Osteocyte (in vitro differentiated cells): ENCODE measurements at places on chromosomes 13 and 19. TPM values are rescaled to one million over a fixed set of nuclear protein-coding genes. Genes with fewer than 3 reads are reported as not detected.

Gene ATP4A
- not detected in 2 replicates for total RNA-seq

DNA sequence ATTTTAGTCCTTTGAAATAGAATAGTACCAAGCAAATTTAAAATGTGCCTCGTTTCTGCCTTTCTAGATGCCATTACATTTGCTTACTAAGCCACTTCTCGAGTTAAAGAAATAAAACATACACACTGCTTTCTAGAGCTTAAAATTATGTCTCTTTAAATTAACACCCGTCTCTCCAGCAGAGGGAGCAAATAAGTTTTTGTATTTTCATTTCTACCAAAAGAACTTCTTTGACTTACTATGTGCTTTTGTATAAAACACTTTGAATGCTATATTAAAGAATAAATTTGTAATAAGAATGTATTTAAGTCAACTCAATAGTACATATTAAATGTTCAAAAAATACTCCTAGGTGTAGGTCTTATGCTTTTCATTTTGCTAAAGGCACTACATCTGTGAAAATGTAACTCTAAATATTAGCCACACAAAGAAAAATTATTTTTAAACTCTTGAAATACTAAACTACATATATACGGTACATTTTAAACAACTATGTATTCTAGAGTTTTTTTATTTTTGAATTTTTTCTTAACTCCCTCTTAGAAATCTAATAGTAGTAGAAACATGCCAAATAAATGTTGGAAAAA is 269.3 kb upstream of the MIR17HG start:
- no peak for DNase-seq

Gene SYMPK
- total RNA-seq = 67.2 and 72.1 TPM in 2 replicates

Gene PSG11
- not detected in 2 replicates for total RNA-seq

DNA sequence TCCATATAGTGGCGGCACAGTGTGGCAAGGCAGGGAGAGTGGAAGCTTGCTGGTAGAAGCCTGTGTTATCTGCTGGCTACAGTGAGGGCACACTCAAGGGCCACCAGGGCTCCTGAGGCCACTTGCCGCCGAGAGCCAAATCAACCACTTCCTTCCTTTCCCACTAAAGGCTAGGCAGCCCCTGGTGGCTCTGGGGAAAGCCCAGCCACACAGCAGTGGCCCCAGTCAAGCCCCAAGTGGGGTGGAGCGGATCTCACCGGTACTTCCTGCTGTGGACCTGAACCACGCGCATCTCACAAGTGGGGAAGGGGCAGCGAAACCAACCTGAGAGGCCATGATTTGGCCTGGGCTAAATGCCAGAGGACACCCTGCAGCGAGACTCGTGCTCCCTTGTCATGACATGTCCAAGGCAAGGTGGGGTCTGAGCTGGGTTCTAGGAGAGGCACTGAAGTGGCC is 21.9 kb upstream of the SLC35E1 start:
- no peak for DNase-seq

Gene LRRC63
- total RNA-seq = not detected in 2 replicates

DNA sequence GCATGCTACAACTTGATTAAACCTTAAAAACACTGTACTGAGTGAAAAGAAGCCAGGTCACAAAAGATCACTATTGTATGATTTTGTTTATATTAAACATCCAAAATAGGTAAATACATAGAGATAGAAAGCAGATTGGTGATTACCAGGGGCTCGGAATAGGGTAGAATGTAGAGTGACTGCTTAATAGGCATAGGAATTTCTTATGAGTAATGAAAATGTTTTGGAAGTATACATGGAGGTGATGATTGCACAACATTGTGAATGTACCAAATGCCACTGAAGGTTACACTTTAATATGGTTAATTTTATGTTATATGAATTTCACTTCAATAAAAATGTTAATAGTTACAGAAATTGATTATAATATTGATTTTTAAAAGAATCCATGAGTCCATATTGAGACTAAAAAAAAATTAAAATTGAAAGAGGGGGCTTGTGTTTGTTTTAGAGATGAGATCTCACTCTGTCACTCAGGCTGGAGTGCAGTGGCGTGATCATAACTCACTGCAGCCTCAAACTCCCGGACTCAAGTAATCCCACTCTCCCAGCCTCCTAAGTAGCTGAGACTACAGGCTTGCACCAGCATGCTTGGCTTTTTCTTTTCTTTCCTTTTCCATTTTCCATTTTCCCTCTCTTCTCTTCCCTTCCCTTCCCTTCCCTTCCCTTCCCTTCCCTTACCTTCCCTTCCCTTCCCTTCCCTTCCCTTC is 85.1 kb downstream of the FNDC3A start:
- no peak for DNase-seq
